ENCODE measurements at places on chromosomes 11 and 22. TPM values are rescaled to one million over a fixed set of nuclear protein-coding genes. Genes with fewer than 3 reads are reported as not detected.

Gene CARNS1
- polyA plus RNA-seq = 0.41 TPM

Gene YPEL4
- polyA plus RNA-seq = 1.0 TPM

Gene TREH
- 1.7 TPM for polyA plus RNA-seq

Gene TSPAN32
- polyA plus RNA-seq = not detected

Gene GGT5
- polyA plus RNA-seq = not detected

Gene INTS4
- 9.9 TPM for polyA plus RNA-seq

Gene PLAAT3
- polyA plus RNA-seq = 13.5 TPM

Gene SAA4
- polyA plus RNA-seq = not detected

Gene MOGAT2
- not detected for polyA plus RNA-seq

Gene EHF
- polyA plus RNA-seq = not detected

Gene TXN2
- polyA plus RNA-seq = 78.1 TPM

Gene KCNQ1
- polyA plus RNA-seq = not detected

Gene OR4D5
- polyA plus RNA-seq = not detected

Gene UPK3A
- not detected for polyA plus RNA-seq

Gene FAM180B
- polyA plus RNA-seq = not detected

Gene SYCE3
- 43.1 TPM for polyA plus RNA-seq

Gene MAJIN
- polyA plus RNA-seq = 3.6 TPM

Gene ANKK1
- polyA plus RNA-seq = not detected

Gene APOBEC3B
- not detected for polyA plus RNA-seq

Gene MFNG
- polyA plus RNA-seq = not detected

Gene APOL5
- not detected for polyA plus RNA-seq

Gene MAFF
- polyA plus RNA-seq = not detected

Gene CRACR2B
- not detected for polyA plus RNA-seq

Gene CCDC73
- polyA plus RNA-seq = 0.91 TPM

Gene SLC25A45
- polyA plus RNA-seq = not detected

Gene PAAF1
- 45.9 TPM for polyA plus RNA-seq

Gene MLC1
- 2.5 TPM for polyA plus RNA-seq

Gene PGA5
- not detected for polyA plus RNA-seq

Gene RAB39A
- polyA plus RNA-seq = 2.8 TPM

Gene EMID1
- polyA plus RNA-seq = not detected

Gene SLC22A6
- not detected for polyA plus RNA-seq

Gene OR8A1
- not detected for polyA plus RNA-seq
